ENCODE measurements at places on chromosomes 12 and 14. TPM values are rescaled to one million over a fixed set of nuclear protein-coding genes. Genes with fewer than 3 reads are reported as not detected.

The KRT82 gene
- total RNA-seq: not detected

The TSPAN11 gene
- not detected for total RNA-seq

- no peak for DNase-seq
These were observed 345.2 kb upstream of the CCDC196 start for GRCh38 chr14:66140963-66141362.

- DNase-seq: no peak
These were observed 1.2 kb downstream of the PXN start for GRCh38 chr12:120264086-120264903.

- DNase-seq: no peak
These were observed 24.9 kb downstream of the RMST start for GRCh38 chr12:97487470-97487869.

DNA sequence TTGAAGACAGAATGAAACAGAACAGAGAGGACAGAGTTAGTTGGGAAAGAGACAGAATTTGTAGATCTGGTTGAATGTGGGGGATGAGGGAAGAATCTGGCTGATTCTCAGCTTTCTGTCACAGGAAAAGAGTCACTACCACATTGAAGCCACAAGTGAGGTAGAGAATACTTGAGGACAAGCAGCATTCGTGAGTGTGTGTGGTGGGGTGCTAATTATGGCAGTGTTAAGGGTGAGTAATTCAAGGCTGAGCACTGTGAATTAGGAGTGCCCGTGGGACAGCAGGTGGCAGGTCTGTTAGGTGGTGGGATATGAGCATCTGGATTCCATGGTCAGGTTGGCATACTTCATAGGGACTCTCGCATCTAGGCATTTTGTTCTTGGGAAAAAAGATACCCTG lies 347.4 kb upstream of the PRICKLE1 start:
- DNase-seq: no peak

DNA sequence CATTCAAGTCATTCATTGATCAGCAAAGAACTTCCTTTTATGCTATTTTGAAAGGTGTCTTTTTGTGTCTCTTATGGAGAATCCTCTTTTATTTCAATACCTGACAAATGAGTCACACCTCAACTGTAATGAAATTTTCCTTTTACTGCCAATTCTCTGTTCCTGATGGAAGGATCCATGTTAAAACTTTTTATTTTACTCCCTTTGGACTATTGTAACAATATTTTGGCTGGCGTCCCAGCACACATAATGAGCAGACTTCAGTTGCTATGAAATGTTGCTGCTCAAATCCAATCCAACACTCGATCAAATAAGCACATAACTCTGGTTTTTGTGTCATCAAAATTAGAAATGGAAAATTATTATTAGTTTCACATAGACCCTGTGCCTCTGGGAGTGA lies 21.9 kb upstream of the SLC15A5 start:
- no peak for DNase-seq

All from activated naive CD8-positive, alpha-beta T cell treated with anti-CD3 and anti-CD28 coated beads, Interleukin-2, amount 10 ng/mL, durations not matched to agents 7 days and 5 days (primary cell).